ENCODE measurements at places on chromosomes 5 and 9.

- no peak for DNase-seq
Measured at GRCh38 chr9:86679909-86680308, 267.4 kb downstream of the GAS1 start.

DNA sequence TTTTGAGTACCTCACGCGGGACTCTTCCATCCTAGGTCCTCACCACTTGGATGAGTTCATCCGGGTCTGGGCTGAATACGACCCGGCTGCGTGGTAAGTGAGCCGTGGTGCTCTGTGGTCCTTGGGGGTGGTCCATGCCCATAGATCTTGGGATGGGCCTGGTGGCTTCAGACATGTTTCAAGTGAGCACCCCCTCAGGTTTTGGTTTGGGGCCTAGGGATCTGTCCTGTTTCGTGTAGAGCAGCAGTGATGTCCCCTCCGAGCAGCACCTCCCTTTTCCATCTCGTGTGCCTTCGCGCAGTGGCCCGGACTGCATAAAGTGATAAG lies 218.9 kb downstream of the CACNA1B start:
- DNase-seq: no peak

GRCh38 chr9:95373069-95373681 lies 55.7 kb upstream of the FANCC start:
- no peak for DNase-seq

DNA sequence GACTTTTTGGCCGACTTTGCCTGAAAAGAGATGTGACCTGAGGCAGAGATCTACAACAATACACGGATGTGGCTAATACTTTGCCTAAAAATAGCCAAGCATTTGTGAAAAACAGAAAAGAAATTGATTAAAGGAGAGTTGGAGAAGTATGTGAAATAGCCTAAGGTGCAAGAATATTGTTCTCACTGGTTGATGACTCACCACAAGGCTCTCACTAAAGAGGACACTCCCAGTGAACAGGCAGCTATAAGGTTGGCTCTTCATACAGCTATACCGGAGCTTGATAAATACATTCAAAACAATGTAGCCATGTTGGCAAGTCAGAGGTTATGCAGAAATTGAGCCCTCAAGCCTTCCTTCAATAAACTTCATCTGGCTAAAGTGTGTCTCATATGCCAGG lies 317.2 kb upstream of the GRAMD2B start:
- no peak for DNase-seq

DNA sequence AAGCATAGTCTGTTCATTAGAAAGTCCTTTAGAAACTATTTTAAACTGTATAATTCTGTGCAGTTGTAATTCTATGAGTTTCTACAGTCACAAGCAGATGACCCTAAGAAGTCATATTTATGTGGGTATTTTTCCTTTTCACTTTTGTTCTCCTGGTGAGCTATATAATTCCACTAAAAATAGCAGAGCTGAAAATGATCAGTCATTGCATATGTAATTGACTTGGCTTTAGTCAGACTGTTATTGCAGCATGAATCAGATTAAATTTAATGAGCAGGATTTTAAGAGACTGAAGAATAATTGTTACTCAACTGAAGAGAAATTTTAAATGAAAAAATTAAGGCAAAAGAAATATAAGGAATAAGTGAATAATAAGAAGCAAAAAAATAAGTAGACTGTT lies 108.5 kb downstream of the MTREX start:
- no peak for DNase-seq

DNA sequence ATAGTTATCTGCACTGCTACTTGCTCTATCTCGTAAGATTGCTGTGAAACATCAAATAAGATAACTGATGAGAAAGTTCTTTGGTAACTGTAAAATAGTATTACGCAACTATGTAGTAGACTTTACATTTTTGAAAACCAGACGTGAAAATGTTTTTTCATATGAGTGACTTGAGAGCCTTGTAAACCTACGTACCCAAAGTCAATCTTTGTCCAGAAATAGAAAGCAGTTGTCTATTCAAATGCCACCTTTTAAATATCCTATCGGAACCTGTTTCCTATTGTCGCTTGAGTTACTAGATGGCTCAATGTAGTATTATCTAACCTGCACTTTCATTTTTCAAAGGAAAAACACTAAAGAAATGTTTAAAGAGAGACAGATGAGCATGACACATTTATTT lies 1.6 kb downstream of the FNIP1 start:
- DNase-seq: no peak

GRCh38 chr5:76175051-76175666 lies 92.0 kb downstream of the SV2C start:
- DNase-seq: peak; percentile 32

- no peak for DNase-seq
Measured at GRCh38 chr9:101038488-101038887, 10.0 kb downstream of the PLPPR1 start.

- no peak for DNase-seq
Measured at GRCh38 chr5:109705596-109705995, 15.9 kb downstream of the MAN2A1 start.

- DNase-seq: no peak
Measured at GRCh38 chr5:6736106-6736505, 22.9 kb downstream of the TENT4A start.

GRCh38 chr5:42680046-42680445 lies 76.6 kb upstream of the CCDC152 start:
- no peak for DNase-seq

DNA sequence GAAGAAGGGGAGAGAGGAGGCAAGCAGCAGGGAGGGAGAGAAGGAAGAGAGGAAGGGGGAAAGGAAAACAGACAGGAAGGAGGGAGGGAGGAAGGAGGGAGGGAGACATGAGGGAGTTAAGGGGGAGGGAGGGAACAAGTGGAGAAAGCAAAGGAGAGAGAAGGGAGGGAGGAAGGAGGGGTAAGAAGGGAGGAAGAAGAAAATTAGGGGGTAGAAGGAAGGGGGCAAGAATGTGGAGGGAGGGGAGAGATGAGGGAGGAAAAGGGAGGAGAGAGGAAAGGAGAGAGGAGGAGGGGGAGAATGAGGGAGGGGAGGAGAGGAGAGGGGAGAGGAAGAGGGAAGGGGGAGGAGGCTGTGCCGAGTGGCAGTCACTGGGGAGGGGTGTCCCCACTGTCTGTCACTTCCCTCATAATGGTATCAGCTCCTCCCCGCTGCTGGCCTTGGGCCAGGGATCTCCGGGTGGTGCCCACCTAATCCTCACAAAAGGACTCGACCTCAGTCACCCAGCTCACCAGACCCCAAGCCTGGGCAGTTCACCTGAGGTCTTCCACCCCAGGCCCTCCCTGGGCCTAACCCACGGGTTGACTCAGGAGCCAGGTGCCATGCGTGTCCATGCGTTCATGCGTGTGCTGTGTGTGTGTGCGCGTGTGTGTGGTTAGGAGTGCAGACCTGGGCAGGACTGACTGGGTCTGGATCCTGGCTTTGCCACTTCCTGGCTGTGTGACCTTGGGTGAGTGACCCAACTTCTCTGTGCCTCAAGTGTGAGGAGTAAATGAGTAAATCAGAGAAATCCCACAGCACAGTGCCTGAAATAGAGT lies 18.1 kb downstream of the C9orf50 start:
- DNase-seq: no peak

DNA sequence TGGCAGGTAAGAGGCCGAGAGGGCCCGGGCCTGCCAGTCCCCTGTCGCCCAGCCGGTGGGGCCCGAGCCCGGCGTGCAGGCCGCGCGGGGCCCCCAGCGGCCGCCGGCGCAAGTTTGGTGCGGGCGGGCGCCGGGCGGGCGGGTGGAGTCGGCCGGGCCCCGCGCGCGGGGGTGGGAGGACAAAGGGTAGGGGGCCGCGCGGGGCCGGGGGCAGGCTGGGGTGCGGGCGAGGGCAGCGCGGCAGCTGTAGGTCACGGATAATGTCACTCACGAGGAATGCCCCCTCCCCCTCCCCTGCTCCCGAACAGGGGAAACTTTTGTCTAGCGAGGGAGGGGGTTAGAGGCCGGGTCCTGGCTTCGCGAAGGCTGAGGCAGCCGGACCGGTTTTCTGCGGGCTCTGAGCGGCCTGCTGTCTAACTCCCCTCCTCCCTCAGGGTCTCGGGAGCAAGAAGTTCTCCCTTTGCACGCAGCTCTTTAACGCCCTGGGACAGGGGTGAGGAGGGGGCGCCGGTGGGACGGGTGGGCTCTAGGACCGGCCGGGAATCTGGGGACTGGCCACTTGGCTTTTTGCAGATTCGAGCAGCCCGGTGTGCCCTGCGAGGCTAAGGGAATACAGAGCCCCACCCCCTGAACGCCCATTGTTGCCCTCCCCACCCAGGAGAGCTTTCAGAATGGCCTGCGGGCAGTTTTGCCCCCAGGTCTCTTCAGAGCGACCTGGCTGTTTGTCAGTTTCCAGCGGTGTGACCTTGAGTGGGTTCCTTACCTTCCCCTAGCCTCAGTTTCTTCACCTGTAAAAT lies 21.3 kb upstream of the NDST1 start:
- peak; percentile 11 for DNase-seq

DNA sequence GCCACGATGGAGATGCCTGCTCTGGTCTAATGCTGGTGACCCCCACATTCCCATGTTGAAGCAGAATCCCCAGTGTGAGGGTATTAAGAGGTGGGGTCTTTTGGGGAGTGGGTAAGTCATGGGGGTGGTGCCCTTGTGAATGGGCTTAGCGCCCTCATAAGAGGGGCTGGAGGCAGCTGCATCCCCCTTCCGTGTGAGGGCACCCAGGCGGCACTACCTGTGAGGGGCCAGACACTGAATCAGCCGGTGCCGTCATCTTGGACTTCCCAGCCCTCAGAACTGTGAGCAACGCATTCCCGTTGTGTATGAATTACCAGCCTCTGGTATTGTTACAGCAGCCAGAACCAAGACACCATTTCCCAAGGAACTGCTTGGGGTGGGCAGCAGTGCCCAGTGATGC lies 27.0 kb upstream of the RNF130 start:
- no peak for DNase-seq

GRCh38 chr5:17604951-17605350 lies 968 bp downstream of the TAF11L11 start:
- DNase-seq: no peak

DNA sequence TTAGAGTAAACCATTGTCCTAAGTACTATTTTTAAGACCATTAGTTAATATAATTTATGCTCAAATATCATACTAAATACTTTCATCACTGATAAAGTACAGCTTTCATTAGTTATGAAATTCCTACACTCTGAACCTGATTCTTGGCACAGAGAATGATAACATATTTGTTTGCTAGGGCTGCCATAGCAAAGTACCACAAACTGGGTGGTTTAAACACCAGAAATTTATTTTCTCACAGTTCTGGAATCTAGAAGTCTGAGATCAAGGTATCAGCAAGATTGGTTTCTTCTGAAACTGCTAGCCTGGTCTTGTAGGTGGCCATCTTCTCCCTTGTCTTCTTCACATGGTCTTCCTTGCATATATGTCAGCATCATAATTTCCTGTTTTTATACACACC lies 608.4 kb downstream of the TLE1 start:
- DNase-seq: no peak

DNA sequence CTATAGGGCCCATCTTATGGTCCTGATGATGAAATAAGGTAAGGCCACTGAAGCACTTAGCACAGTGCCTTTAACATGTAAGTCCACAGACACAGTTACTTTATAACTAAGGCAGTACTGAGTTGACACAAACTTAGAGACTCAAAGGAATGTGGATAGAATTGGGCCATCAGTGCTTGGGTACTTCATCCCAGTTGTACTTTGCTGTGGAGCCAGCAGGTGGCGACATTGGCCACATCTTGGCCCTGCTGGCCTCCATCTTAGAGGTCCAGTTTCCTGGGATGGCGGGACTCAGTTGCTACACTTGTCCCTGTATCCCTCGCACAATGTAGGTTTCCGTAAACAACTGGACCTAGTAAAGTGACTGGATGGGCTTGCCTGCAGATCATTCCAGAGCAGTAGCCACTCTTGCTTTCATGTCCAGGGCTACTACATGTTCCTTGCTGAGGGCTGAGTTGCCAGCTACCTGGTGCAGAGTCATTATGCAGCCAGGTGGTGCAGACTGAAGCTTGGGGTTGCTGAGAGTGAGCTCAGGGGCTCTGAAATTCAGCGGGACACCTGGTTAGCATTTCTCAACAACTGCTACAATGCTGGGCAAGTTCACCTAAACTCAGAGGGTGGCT lies 10.6 kb downstream of the MTAP start:
- peak; percentile 39 for DNase-seq

GRCh38 chr9:72396247-72397091 lies 31.5 kb upstream of the ZFAND5 start:
- no peak for DNase-seq

DNA sequence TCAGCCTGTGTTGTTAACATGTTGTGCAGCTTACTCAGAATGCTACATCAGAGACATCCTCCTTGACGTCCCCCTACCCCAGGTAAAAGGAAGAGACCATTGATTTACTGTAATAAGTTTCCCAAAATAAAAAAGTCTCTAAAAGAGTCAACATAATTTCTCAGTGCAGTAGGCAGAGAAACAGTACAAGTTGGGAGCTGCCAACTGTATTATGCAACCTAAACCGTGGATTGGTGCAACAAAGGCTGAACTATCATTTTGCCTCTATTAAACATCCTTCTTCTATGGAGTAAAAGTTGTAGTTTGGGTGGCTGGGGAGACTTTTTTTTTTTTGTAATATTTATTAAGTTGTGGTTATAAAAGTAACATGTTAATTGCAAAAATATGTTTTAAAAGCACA lies 208.0 kb downstream of the NR3C1 start:
- no peak for DNase-seq

- DNase-seq: no peak
Measured at GRCh38 chr5:90344689-90345088, 64.9 kb downstream of the CETN3 start.

GRCh38 chr5:31664566-31664965 lies 25.6 kb downstream of the PDZD2 start:
- no peak for DNase-seq

DNA sequence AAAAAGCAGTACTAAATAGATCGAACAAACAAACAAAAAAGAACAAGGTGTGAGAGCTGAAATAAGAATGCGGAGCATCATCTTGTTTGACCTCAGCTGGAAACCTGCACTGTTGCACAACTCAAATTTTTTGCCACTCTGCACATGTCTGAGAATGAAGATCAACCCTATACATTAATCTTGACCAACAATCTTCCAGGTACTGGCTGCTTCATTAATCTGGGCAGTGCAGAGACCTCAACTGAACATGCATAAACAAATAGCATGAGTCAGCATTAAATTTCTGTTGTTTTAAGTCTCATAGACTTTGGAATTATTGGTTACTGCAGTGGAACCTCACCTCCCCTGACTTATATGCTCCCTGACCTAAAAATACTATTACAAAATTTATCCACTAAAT lies 114.6 kb upstream of the FTMT start:
- no peak for DNase-seq

- no peak for DNase-seq
Measured at GRCh38 chr5:141101059-141101458, 786 bp downstream of the PCDHB3 start.

GRCh38 chr5:95619514-95620029 lies 315 bp upstream of the GPR150 start:
- DNase-seq: no peak

GRCh38 chr5:137615171-137615775 lies 116.1 kb upstream of the SPOCK1 start:
- no peak for DNase-seq

GRCh38 chr9:34809504-34810186 lies 99.7 kb upstream of the CCL21 start:
- DNase-seq: no peak

Data from stimulated activated CD8-positive, alpha-beta memory T cell treated with anti-CD3 and anti-CD28 coated beads, Interleukin-4, amount 100 ng/mL, for 24 hours (primary cell).